Upper lobe of left lung (tissue), 6 donors: ENCODE measurements at places on chromosomes 2 and 18. TPM values are rescaled to one million over a fixed set of nuclear protein-coding genes. Genes with fewer than 3 reads are reported as not detected.

The GREB1 gene
- 1.1 TPM for total RNA-seq

The COL4A4 gene
- 30.8 TPM for total RNA-seq

GRCh38 chr2:220663065-220663464 is 909.0 kb downstream of the EPHA4 start:
- no peak overlapping the region for H3K27ac ChIP-seq
- no peaks in the 10 kb centered on the region for H3K36me3 ChIP-seq
- no peaks in the 10 kb centered on the region for H3K4me1 ChIP-seq
- DNase-seq = no peak

DNA sequence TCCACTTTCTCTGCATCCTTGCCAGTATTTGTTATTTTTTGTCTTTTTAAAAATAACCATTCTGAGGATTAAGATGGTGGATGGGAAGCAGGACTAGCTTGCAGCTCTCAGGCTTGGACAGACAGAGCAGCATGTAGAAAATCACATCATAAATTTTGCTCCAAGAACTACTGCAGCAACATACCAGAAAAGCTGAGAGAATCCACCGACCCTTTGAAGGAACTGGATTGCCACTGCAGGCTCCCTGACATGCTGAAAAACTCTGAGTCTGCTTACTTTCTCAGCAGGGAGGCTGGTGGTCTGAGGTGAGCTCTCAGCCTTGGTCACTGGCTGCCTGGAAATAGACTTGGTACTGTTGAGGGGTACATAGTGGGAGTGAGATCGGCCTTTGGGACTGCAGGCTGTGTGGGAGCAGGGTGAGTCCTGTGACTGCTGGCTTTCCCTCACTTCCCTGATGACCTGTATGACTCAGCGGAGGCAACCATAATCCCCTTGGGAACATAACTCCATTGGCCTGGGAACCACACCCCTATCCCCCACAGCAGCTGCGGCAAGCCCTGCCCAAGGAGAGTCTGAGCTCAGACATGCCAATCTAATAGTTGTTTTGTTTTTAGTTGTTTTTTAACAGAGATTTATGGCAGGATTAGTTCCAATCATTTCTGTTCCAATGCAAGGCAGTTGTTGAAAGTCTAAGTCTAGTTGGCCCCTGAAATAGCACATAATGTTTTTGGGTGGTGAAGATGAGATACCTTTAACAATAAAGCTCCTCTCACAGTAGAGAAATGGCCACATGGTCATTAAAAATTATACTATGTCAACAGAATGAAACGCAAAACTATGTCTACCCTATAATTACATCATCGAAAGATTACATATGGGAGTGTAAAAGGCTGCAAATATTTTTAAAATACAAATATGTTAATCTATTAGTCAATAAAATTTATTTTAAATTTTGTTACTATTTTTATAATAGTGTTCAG is 414.2 kb upstream of the CHAC2 start:
- H3K4me1 ChIP-seq = no peaks in the 10 kb centered on the region
- H3K27me3 ChIP-seq = no peaks in the 10 kb centered on the region
- H3K27ac ChIP-seq = no peak overlapping the region
- no peak for DNase-seq

The GLI2 gene
- total RNA-seq = 3.3 TPM

GRCh38 chr2:43109261-43109743 is 117.1 kb downstream of the ZFP36L2 start:
- H3K27me3 ChIP-seq = no peaks in the 10 kb centered on the region
- H3K27ac ChIP-seq = peak overlapping the region; percentile 86
- H3K36me3 ChIP-seq = no peaks in the 10 kb centered on the region
- no peak for DNase-seq
- peaks cover 61% of the 10 kb centered on the region for H3K4me1 ChIP-seq
